NCI-H460 (cell line): ENCODE measurements at places on chromosomes 1 and 21.

DNA sequence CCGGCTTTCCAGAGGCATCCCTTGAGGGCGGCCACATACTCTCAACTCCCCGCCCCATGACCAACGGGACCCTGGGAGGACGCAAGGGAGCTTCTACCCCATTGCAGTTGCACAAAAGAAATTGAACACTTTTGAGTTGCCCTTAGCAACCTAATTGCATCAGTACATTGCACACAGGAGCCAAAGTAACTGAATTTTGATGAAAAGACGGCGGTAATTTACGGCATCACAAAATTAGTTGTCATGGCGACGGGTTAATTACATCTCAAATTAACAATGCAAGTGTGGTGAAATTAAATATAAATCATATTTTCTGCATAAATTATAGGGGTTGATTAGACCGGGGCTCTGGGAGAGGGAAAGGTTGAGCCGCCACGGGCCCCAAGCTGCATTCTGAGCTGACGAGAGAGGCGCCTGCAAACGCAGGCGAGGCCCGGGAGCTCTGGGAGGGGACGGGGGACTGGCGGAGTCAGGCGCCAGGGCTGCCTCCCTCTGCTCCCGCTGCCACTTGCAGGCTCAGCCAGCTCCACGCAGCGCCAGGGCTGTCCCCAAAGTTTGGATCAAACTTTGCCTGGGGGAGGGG is 61.4 kb downstream of the CASZ1 start:
- no peak for DNase-seq

- no peak for DNase-seq
These were observed 103.7 kb downstream of the PGBD5 start for GRCh38 chr1:230322421-230322756.

DNA sequence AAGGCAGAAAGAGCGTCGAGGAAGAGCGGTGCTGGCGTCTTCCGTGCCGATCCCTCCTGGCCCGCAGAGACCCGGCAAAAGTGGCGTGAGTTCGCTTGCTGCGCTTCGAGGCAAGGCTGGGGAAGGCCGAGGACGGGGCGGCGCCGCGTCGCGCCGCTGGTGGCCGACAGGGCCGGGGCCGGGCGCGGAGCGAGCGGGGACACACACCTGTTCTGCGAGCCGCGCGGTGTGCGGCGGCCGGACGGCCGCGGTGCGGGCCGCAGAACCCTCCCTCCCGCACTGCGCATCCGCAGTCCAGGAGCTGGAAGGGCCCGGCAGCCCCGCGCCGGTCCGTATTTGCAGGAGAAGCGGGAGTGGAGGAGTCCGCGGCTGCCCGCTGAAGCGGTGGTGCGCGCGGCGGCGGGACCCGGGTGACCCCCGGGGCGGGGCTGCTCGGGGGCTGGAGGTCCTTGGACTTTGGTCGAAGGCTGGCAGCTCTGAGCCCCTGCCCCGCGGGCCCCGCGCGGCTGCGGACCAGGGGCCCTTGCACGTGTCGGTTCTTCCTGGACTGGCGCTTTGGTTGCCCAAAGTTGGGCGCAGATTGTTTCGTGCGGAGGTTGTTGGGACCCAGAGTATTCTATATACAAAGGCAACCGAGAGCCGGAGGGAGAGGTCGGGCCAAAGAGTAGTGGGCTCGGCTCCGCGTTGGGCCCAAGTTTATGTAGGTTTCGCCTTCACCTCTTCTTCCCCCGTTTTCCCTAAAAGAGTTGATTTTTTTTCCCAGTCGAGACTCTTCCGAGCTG is 2.6 kb downstream of the RNF220 start:
- no peak for DNase-seq

DNA sequence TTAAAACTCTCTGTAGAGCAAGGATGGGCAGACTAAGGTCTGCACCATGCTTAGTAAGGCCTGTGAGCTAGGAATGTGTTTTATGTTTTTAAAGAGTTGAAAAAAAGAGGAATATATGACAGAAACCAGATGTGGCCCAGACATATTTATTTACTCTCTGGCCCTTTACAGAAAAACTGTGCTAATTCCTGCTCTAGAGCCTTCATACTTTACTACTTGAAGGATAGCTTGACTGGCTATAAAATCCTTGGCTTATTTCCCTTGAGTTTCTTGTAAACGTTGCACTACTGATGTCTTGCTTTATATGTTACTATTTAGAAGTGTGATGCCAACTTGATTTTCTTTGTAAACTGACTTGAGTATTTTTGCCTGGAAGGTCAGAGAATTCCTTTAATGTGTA is 33.5 kb downstream of the CTBS start:
- DNase-seq = no peak

- no peak for DNase-seq
These were observed 103.9 kb downstream of the PTPN14 start for GRCh38 chr1:214447557-214447871.

DNA sequence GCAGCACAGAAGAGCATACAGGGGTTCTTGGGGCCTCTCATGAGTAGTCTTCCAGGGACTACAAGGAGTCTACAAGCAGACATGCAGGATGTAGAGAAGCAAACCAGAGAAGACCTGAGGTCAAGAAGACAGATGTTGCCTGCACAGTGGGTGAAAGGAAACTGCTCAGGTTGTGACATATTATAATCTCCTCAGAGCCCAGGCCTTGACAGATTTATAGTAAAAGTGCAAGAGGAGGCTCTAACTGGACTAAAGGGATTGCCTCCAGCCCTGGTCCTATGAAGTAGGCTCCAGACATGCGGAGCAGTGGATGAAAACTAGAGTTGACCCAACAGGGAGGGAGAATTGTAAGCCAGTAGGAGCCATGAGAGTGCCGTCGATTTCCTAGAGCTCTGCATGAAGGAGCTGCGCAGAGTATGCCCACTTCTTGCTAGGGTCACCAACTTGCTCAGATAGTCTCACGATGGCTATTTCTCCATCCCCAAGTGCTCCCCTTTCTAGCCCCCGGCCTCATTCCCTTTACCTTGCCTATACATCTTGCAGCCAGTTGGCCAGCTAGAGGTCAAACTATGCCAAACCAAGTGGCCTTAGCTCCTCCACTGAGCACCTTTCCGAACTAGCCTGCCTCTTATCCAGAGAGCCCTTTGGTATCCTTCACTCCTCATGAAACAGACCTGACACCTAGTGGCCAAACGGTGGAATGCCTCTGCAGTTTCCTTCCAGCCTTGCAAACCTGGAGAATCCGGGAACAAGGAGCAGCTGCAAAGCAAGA is 36.2 kb upstream of the IPO9 start:
- peak; percentile 87 for DNase-seq

GRCh38 chr1:207397525-207397926 is 56.6 kb upstream of the CR2 start:
- DNase-seq = no peak

DNA sequence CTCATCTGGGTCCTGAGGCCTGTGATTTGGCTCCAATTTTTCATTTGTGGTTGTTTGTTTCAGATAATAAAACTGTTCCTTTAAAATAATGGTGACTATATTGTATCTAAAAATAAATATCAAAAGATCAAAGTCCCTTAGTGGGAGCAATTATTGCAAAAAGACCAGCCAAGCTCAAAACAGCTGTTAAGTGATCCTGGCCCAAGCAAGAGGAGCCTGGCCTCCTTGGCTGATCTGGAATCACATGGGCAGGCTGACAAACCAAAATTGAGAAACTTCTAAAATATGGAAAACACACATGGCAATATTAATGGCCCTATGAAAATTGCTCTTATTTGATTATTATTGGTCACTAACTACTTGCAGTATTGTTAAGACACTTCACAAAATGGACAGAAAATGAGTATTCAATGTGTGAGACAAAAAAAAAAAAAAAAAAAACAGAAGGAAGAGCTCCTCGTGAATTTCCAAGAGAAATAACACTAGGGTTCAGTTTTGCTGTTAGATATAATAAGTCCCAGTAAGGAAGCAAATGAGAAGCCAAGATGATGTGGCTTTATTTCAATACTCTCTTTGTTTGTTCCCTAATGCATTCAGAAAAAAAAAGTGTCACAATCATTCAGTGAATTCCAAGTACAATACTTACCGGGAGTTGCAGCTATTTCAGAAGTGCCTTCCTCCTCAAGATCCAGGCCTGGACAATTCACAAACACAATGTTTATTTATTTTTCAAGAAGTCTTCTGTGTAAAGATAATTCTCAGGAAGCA is 105.1 kb downstream of the SEC16B start:
- no peak for DNase-seq

DNA sequence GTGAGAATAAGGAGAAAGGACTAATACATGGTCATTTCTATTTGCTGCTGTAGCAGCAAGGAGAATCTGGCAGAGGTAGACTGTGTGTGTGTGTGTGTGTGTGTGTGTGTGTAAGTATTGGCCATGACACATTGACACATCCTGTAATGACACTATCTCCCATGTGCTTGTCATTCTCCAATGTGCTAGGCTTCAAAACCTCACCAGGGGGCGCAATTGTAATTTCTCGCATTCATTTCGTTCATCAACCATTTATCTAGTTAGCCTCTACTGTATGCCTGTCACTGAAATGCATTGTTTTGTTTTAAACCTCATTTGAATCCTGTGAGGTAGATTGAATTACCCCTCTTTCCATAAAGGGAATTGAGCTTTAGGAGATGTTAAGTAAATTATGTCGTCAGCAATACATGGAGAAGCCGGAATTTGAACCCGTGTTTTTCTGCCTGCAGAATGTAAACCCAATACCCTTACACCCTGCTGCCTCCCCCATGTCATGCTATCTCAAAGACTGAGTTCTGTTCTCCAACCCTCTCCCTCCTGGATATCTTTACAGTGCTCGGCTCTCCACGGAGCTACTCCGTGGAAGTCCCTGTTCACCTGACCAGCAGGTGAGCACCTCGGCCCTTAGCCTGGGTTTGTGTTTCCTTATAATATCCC is 100.8 kb downstream of the UCK2 start:
- peak; percentile 70 for DNase-seq

DNA sequence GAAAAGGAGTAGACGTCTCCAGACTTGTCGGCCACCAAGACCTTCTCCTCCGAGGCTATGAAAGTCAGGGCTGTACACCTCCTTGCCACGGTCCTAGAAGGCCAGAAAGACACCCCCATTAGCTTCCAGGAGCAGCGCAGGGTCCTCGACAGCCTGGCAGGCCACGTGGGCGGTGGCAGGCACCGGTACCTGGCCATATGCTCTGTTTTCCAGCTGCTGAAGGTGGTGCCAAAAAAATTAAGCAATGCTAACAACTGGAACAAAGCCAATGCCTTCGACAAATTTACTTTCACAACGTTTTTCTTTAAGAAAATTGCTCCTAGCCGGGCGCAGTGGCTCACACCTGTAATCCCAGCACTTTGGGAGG is 15.9 kb downstream of the WDR4 start:
- DNase-seq = no peak

GRCh38 chr1:154911691-154912550 is 24.6 kb downstream of the PMVK start:
- DNase-seq = no peak

DNA sequence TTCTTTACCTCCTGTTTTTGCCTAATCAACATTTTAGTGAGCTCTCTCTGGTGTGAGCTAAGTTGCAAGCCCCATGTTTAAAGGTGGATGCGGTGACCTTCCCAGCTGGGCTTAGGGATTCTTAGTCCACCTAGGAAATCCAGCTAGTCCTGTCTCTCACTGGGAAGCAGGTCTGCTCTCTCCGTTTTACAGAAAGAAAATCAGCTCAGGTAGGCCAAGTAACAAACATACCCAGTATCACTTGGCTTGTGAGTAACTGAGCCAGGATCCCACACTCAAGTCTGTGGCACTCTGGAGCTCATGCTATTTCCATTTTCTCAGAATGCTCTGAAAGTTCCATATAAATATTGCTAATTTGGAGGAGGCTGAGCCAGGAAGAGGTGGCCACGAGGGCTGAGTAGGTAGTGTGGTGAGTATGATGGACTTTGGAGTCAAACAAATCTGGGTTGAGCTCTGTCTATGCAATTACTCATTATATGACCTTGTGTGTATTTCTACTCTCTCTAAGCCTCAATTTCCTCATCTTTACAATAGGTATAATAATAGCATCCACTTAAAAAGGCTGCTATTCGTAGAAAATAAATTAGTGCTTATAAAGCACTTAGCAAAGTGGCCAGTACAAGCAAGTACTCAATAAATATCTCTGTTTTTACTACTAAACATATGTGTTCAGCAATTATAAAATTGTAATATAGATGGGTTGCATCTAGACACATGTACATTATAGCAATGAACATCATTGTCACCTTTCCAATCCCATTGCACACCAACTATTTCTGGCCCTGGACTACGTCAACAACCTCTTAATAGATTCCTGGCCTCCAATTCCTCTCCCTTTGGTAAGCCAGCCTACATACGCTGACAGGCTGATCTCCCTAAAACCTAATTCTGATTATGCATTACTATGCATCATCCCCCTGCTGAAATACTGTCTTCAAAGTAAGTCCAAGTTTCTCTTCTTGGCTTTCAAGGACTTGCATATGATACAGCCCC is 32.7 kb upstream of the DHCR24 start:
- DNase-seq = no peak

DNA sequence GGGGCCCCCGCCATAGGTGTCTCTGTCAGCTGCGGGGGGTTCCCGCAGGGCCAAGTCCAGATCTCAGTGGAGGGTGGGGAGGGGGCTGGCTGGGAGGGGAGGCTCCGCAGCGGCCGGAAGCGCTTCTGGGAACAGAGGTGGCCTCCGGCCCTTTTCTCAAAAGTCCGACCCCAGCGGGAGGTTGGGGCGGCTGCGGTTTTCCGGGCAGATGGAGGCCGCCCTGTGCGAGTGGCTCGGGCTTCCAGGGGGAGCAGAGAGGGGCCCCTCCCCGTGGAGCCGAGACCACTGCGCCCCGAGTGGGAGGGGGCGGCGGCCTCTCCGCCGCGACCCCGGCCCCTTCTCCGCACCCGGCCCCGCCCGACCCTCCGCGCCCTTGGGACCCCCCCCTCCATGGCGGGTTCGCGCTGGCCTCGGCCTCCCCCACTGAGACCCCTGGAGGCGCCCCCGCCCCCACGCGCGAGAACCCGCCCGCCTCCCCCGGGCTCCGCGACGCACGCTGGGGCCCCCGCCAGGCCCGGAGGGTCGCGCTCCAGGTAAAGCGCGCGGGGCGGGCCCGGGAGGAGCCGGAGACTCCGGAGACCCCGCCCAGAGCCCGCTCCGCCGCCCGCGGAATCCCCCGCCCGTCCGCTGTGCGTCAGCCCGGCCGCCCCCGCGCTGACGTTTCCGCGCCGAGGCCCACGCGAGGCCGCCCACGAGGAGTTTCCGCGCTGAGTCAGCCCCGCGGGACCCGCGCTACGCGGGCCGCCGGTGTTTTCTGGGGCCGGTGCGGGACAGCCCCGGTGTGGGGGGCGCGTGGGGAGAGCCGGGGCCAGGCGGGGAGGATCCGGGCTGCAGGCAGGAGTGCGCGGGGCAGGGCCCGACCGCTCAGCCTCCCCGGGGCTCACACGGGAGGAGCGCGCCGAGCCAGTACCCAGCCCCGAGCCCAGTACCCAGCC is 5.2 kb downstream of the TNFRSF18 start:
- DNase-seq = no peak

- DNase-seq = no peak
These were observed 16.9 kb upstream of the SLC6A17 start for GRCh38 chr1:110133436-110133835.

- no peak for DNase-seq
These were observed 51.6 kb downstream of the IRF2BP2 start for GRCh38 chr1:234558330-234558836.

- no peak for DNase-seq
These were observed 14.5 kb downstream of the GNG12 start for GRCh38 chr1:67818725-67819301.
